ENCODE measurements at places on chromosomes 6 and 20. TPM values are rescaled to one million over a fixed set of nuclear protein-coding genes. Genes with fewer than 3 reads are reported as not detected.
A peak's percentile ranks its signal among the peaks of the same experiment; 100 is the strongest.

The ENPP1 gene
- total RNA-seq = 34.8 TPM

- no peak for DNase-seq
Observed at GRCh38 chr6:16749516-16750485, 11.5 kb downstream of the ATXN1 start.

The RGL2 gene
- 31.5 TPM for total RNA-seq

GRCh38 chr20:32858189-32858588 lies 534 bp upstream of the EFCAB8 start:
- no peak for DNase-seq

- no peak for DNase-seq
Observed at GRCh38 chr20:43720007-43720406, 6.8 kb downstream of the GTSF1L start.

The SERINC1 gene
- 46.4 TPM for total RNA-seq

GRCh38 chr6:30944051-30944450 lies 3.3 kb downstream of the MUCL3 start:
- no peak for DNase-seq

- no peak for DNase-seq
Observed at GRCh38 chr6:40419377-40419776, 167.8 kb downstream of the LRFN2 start.

DNA sequence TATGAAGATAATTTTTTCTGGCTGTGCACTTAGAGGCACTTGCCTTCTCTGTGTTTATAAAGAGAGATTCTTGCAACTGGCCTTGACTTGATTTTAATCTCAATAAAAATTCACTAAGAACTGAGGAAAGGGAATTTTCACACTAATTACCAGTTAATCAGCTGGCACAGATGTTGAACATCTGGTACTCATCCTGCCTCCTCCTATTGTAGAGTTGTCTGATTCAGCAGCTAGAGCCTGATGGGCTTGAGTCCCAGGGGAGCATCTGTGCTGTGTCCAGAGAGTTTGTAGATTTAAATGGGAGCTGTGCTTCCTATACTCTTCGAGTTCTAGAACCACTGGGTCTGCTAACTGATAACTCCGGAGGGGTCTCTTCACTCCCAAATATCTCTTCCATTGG lies 284.4 kb upstream of the RNF24 start:
- no peak for DNase-seq

- DNase-seq = no peak
Observed at GRCh38 chr6:9583753-9584352, 831.0 kb downstream of the TFAP2A start.

DNA sequence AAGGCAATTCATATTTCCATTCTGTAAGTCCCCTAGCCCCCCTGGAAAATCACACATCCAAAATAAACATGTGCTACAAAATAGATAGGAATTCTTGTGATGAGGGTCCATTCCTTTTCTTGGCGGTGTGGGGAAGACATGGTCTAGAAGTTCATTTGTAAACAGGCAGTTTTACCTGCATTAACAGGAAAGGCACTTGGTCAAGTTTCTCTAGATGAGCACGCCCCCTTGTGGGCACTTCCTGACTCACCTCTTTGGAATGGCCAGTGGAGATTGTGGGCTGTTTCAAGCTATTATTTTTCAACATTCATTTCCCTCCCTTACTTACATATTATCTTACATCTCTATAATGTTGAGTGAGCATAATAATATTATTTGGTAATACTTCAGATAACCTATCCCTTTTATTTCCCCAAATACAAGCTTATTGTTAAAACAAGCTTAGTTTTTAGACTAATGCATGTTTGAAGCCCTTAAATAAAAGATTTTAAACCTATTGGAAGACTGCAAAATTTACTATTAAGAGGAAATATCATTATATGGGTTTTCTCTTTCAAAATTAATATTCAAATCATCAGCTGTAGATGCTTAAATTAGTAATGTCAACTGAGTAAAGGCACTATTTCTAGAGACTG lies 92.1 kb downstream of the TASP1 start:
- peak; percentile 52 for DNase-seq

DNA sequence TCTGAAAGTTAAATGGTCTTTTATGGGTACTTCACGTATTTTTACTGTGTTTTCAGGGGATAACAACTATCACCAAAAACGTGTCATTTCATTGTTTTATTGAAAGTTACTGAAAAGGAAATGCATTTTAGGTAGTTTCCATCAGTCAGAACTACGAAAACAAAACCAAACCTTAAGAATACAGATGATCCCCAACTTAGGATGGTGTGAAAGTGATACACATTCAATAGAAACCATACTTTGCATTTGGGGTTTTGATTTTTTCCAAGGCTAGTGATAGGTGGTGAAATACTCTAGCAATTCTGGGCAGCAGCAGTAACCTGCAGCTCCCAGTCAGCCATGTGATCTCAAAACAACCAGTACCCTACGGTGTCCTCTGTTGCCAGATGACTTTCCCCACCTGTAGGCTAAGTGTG lies 25.9 kb upstream of the EFHC1 start:
- peak; percentile 39 for DNase-seq

GRCh38 chr6:30544666-30545272 lies 11.5 kb downstream of the GNL1 start:
- no peak for DNase-seq

DNA sequence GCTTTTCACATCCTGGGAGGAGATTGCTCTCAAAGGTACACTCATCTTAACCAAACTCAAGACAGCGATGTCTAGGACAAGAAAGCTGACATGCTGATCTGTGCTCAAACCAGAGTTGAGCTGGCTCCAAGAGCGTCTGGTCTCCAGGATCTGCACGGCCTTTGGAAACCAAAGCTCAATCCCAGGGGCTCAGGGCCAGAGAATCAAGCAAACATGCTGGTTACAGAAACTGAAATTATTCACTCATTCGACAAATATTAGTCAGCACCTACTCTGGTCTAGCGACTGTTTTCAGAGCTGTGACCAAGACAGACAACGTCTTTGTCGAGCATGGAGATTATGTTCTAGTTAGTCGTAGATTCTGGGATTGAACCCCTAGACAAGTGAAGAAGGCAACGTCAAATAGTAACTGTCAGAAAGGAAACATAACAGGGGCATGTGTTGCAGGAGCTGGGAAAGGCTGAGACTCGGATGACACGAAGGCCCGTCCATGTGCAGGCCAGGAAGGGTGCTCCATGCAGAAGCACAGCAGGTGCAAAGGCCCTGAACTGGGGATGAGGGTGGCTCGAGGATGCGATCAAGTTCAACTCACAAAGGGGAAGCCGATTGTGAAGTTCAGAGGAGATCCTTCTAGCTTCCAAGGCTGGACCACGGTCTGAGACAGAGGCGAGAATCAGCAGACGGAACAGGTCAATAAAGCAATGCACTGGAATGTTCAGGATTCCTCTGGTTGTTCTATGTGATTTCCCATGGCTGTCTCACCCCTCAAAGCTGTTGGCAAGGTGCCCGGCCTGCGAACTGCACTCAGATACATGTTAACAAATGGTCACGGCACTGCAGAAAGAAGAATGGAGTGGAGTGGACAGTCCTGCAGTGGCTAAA lies 12.5 kb upstream of the PCK1 start:
- DNase-seq = no peak

The PDE7B gene
- total RNA-seq = 27.6 TPM

DNA sequence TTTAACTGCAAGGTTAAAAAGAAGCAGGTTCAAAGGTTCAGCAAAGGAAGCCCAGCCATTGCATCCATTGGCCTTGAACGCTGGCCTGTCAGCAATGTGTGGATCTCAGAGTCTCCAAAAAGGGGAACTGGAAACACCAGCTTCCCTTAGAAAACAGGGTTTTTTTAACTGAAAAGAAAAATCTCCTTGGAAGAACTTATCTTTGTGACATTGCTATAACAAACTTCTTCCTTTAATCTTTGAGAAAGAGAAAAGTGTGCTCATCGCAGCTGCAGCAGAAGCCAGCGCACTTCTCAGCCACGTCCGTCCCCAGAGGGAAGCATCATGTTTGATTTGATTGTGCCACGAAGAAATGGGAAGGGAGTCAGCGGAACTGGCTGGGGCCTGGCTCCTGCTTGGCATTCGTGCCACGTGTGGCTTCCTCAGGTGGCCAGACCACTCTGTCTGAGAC lies 215.0 kb downstream of the SYNDIG1 start:
- no peak for DNase-seq

The GHRH gene
- not detected for total RNA-seq

DNA sequence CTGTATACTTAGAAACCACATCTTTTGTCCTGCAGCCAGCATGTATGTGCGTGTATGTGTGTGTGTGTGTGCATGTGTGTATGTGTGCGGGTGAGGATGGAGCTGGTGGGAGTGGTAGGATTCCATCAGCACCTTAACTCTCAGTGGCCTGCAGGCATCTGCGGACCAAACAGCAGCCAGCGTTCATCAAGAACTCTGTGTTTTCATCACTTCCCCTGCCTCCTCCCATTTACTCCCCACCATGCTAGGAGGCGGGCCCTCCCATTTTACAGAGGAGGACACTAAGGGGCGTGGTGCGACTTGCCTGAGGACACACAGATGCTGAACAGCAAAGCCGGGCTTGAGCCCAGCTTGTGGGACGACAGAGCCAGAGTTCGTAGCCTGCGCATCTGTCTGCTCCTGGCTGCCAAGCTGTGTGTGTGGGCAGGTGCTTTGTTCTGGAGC lies 8.9 kb downstream of the VSTM2L start:
- DNase-seq = no peak
